Activated T-cell treated with anti-CD3 and anti-CD28 coated beads for 48 hours (primary cell): ENCODE measurements at places on chromosomes 6 and 20.

DNA sequence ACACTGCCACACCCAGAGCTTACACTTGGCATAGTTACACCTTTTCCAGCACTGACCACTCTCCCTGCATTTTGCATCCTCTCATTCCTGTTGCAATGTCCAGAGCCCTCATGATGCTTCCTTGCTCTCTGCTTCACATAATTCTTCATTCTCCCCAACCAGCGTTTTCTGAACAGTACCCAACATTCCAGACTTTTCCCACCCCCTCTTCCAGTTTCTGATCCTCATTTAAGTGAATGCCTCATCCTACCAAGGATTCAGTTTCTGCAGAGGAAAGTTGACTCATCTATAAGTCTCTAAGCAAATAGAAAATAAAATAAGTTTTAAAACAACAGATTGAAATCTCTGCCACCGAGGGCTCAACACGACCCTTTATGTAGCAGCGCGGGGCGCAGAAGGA, 321.3 kb upstream of the TCF21 start:
- no peak for DNase-seq

- DNase-seq, result no peak
Observed at GRCh38 chr6:35181933-35182612, 31.7 kb upstream of the SCUBE3 start.

DNA sequence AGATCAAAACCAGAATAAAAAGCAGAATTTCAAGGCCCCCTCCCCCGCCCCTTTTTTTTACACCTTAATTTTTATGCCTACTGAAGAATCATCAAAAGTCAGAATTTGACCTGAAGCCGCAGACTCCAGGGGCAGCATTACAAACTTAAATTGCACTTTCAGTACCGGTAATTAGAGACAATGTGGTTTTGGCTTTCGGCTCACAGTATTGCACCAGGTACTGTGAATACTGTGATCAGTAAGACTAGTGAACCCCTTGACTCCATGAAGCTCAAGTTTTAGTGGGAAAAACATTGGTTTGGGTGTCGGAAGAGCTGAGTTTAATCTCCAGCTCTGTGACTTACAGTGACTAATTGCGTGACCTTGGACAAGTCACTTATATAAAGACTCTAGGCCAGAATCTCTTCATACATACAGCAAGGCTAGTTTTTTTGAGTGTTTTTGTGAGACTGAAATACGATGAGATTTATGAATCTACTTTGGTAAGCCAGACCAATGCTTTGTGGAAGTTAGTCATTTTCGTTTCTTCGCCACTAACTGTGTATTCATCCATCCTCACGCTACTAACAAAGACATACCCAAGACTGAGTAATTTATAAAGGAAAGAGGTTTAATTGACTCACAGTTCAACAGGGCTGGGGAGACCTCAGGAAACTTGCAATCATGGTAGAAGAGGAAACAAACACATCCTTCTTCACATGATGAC, 114.7 kb downstream of the SASH1 start:
- no peak for DNase-seq

DNA sequence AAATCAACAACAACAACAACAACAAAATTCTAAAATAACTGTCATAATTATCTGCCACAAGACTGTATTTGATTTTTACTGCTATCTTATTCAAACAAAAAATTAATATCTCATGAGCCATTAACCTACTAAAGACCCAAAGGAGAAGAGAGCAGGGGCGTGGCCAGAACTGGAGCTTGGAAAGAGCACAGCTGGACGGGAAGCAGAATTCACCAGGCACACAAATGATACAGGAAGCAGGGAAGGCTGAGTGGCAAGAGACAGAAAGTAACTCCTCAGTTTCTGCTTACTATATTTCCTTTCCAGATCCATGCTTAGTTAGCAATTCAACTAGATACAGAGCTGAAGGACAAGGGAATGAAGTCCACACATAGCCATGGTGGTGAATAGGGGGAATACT, 54.4 kb downstream of the FKBP5 start:
- no peak for DNase-seq

GRCh38 chr20:58492795-58493524, 22.2 kb downstream of the APCDD1L start:
- DNase-seq, result no peak

GRCh38 chr6:154868143-154868594, 126.9 kb upstream of the TIAM2 start:
- DNase-seq, result no peak

- no peak for DNase-seq
Observed at GRCh38 chr6:3484192-3484591, 27.3 kb upstream of the SLC22A23 start.

DNA sequence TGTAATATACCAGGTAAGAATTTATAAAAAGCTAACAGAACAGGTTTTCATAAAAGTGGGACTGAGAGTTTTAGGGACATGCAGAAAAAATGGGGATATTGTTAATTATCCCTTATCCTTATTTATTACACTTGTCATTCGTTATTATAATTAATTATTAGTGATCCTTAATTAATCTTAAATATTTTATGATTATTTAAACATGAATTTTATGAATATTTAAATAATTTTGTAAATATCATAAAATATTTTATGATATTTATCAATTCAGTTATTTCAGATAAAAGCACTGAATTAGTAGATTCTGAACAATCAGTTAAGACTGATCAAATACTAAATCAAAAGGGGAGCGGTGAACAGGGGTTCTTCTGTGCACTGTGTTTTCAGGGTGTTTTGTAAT, 300.1 kb downstream of the PAX1 start:
- no peak for DNase-seq

GRCh38 chr6:139965393-139965792, 590.9 kb upstream of the CITED2 start:
- no peak for DNase-seq

DNA sequence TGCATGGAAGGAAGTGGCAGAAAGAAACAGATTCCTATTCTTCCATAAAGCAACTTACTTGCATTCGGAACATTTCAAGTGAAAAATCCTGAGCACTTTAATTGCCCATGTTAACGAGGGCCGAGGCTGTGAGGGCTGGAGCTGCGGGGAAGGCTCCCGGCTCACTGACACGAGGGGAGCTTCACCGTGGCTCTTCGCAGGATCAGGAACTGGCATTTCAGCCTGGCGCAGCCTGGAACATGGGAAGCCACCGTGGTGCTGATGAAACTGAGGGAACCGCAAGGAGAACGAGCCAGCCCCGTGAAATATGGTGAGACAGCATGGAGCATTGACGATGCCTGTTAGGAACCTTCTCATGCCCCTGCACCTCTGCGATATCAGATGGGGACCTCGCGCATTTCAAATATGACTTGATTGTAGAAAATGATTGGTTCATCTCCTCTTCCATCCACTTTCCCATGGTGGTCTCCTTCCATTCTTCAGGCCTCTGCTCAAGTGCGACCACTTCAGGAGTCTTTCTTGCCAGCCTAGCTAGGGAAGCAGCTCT, 236.9 kb downstream of the TBXT start:
- DNase-seq, result no peak

DNA sequence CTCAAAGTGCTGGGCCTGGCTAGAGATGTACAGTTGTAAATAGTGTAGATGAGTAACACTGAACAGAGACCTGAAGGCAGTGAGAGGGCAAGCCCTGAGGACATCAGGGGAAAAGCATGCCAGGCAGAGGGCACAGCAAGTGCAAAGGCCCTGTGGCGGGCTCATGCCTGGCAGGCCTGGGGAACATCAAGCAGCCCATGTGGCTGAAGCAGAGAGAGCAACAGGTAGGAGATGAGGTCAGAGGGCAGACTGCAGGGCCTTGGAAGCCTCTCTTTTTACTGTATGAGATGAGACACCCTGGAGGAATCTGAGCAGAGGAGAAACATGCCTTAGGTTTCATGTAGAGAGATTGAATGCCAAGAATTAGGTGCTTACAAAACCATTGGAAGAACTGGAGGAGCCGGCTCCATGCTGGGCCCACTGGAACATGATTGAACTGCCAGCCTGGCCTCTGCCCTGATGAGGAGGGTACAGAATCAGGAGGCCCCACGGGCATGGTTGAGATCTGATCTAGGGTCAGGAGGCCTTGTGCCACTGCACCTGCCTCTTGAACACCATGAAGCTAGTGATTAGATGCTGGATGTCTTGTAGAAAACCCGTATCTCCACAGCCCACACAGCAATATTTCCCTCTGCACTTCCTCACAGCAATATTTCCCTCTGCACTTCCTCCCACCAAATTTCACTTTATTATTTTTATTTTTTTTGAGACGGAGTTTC, 5.9 kb upstream of the HMGA1 start:
- no peak for DNase-seq
